Stimulated activated CD8-positive, alpha-beta memory T cell treated with anti-CD3 and anti-CD28 coated beads, Interleukin-7, amount 100 ng/mL, for 1 hour (primary cell): ENCODE measurements at places on chromosomes 5 and 9.

GRCh38 chr9:33068991-33069390 is 7.5 kb downstream of the SMU1 start:
- no peak for DNase-seq

DNA sequence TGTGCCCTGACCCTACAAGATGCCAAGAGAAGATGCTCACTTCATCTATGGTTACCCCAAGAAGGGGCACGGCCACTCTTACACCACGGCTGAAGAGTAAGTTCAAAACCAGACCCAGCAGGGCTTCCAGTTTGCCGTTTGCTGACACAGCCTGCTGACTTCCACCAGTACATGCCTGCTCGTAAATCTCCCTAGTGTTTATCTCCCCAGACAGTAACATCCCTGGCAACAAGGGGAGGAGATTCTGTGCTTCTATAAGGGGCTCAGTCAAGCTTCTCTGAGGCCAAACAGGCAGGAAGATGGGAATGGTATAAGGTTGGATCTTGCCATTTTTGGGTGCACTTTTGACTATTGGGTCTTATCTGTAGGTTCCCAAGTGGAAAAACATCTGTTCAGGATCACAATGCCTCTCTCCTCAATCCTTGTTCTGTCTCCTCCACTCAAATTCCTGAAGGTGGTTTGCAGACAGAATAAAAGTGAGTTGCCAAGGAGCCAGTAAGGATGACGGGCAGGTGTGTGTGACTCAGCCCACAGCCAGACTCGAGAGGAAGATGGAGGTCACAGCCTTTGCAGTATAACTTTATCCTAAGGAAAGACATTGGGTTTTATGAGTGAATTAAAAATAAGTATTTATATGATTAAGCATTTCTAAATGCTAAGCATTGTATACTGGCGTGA is 1.9 kb downstream of the MLANA start:
- DNase-seq: no peak

GRCh38 chr5:9233712-9234111 is 312.2 kb downstream of the SEMA5A start:
- DNase-seq: no peak

- no peak for DNase-seq
Observed at GRCh38 chr9:133474215-133474614, 4.7 kb downstream of the SLC2A6 start.

- DNase-seq: no peak
Observed at GRCh38 chr9:113409481-113409880, 994 bp downstream of the POLE3 start.

GRCh38 chr5:2913281-2913680 is 161.8 kb upstream of the IRX2 start:
- no peak for DNase-seq

- DNase-seq: no peak
Observed at GRCh38 chr5:111829701-111830100, 72.7 kb upstream of the NREP start.

- DNase-seq: no peak
Observed at GRCh38 chr5:150081541-150082283, 4.6 kb downstream of the CSF1R start.
